ENCODE measurements at places on chromosomes 5 and 9. TPM values are rescaled to one million over a fixed set of nuclear protein-coding genes. Genes with fewer than 3 reads are reported as not detected.

The SPINK4 gene
- not detected for total RNA-seq

The PRKACG gene
- not detected for total RNA-seq

The F2RL1 gene
- total RNA-seq = 23.6 TPM

The THOC3 gene
- total RNA-seq = 75.5 TPM

The COL27A1 gene
- 13.8 TPM for total RNA-seq

The UBTD2 gene
- 17.5 TPM for total RNA-seq

The MZB1 gene
- not detected for total RNA-seq

The EFCAB9 gene
- not detected for total RNA-seq
